ENCODE measurements at places on chromosomes 6 and 20.

GRCh38 chr6:144351379-144352127 is 66.4 kb downstream of the UTRN start:
- no peak for DNase-seq

GRCh38 chr6:9745966-9746365 is 668.9 kb downstream of the TFAP2A start:
- DNase-seq: no peak

- DNase-seq: no peak
Measured at GRCh38 chr20:34213213-34213612, 28.0 kb upstream of the ASIP start.

DNA sequence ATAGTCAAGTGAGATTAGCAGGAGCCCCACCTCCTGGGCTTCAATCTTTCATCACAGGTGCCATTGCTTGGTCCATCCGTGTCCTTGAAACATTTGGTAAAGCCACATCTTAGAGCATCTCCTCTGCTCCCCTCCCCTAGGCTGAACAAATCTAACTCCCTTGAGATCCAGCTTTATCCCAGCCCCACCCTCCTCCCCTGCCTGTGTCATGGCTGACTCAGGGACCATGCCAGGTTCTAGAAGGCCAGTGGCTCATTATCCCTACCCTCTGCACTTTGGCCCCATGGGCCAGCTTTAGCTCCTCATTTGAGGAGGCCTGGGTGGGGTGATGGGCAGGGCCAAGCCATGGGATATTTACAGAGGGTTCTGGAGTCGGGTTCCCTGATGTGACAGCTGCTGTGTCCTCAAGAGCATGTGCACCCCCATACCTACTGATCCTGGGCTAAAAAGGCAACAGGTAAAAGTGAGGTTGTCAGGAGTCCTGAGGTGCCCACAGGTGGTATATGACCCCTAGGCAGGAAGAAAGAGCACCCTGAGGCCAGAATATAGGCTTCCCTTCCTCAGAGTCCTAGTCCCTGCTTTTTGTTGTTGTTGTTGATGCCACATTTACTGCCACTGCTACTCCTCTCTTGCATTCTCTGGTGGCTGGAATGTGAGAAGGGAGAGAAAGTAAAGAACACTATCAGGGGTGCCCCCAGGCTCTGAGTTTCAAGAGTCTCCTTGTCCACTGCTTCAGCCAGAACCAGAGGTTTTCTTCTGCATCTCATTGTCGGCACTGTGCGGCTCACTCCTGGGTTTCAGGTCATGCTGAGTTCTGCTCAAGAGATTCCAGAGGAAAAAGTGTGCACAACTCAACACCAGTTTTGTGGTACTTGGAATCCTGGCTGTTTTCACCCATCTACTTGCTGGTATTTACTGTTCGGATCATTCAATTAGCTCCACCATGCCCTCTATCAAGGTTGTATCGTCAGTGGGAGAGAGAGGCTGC is 228.4 kb downstream of the LRFN2 start:
- DNase-seq: no peak

GRCh38 chr6:24883618-24884017 is 52.1 kb downstream of the RIPOR2 start:
- DNase-seq: peak; percentile 50

DNA sequence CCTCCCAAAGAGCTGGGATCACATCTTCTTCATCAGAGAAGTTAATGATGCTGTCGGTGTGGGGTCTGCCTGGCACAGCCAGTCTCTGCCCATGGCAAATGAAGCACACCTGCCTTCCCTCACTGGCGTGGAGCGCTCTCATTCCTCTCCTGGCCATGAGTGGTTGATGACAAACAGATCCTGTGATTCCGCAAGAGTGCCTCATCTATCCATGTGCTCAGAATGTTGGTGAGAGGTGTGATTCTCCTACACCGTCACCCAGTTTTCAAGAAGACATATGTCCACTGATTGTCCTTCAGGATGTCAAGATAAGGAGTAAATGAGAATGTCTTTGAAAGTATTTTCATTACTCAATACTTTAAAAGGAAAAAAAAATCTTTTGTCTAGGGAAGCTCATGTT is 97.5 kb upstream of the GGTLC1 start:
- DNase-seq: no peak

GRCh38 chr6:127191716-127192115 is 73.2 kb downstream of the RSPO3 start:
- no peak for DNase-seq

DNA sequence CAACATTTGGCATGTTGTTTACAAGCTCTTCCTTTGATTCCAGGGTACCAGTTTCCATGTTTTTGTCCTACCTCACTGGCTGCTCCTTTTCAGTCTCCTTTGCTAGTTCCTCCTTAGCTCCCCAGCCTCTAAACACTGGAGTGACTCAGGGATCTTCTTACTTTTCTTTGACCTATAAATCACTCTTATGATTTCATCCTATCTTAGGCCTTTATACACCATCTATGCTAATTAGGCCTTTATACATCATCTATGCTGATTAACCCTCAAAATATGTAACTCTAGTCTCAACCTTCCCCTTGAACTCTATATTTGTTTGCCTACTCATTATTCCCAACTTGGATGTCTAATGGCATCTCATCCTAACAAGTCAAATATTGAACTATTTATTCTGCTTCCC is 9.5 kb downstream of the TMEM30A start:
- peak; percentile 81 for DNase-seq

DNA sequence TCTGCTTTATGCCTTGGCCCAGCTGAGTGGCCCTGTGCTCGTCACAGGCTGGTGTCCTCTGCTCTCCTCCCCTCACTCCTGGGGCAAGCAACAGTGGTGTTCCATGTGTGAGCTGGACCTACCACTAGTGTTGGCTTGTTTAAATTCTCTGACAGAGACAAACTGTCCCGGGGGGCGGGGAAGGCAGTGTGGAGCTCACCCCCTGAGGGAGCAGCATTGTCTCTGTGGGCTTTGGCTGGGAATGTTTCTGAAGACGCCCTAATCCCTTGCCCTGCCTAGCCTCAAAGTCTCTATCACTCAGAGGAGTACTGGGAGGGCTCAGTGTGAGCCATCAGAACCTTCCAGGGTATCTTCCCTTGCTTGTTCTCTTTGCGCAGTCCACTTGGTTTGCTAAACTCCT is 5.2 kb upstream of the VEGFA start:
- no peak for DNase-seq

- DNase-seq: no peak
Measured at GRCh38 chr6:107495196-107495643, 5.3 kb downstream of the SOBP start.

DNA sequence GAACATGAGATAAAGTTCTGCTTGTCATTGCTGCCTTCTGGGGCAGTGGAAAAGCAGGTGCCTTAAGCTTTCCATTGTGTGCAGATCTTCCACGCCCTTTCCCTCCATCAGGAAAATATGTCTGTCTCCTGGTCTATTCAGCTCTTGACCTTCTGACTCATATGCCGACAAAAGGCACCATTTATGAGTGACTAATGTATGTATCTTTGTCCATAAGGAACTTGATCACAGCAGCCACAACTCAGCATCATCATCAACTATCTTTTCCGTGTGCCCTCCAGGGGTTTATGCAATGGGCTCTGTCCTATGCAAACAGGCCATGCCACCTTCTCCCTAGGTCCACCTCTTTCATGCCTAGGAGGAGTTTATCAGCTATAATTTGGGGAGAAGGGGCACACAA is 102.7 kb upstream of the QKI start:
- DNase-seq: no peak

- DNase-seq: no peak
Measured at GRCh38 chr6:147046141-147046877, 157.9 kb upstream of the STXBP5 start.

DNA sequence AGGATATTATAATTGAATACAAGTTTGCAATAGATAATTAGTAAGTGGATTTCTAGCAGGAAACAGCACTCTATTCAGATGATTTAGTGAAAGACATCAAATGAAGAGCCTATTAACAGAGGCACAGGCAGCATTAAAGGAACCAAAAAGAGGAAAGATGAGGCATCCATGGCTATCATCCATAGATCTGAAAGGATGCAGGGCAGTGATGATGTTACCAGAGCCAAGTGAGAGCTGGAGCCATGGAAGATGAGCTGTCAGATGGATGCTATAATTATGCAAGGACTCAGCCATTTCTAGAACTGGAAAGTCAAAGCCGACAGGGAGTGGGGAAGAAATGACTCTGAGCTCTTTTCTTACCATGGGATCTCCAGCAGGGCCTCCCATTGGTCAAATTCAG is 66.8 kb upstream of the ANKEF1 start:
- no peak for DNase-seq

DNA sequence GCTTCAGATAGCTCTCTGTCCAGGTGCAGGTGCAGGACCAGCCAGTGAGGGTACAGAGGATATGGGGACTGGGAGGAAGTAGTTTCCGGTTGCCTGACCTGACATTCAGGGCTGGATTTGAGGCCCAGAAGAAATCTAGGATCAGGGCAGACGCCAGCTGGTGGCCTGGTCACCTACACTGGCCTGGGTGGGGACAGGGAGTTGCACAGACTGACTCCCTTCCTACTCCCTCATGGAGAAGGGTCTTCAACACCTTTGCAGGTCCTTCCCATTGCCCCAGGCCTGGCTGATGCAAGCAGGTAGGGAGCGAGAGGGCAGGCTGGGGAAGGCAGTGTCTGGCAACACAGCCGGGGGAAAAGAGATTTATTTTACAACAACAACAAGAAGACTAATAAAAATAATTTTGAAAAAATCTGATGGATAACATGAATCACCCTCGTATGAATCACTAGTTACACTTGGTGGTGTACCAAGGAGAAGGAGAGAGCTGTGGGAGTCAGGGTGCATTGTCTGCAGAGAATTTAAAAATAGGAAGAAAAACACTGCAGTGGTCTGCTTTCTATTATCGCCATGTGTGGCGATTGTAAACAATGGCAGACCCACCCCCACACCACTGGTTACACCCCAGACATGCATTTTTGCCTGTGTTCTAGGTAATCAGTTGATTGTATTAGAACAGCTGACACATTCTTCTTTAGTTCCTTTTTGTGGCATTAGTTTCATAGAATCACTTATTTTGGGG is 62.3 kb upstream of the SNX9 start:
- DNase-seq: peak; percentile 83

DNA sequence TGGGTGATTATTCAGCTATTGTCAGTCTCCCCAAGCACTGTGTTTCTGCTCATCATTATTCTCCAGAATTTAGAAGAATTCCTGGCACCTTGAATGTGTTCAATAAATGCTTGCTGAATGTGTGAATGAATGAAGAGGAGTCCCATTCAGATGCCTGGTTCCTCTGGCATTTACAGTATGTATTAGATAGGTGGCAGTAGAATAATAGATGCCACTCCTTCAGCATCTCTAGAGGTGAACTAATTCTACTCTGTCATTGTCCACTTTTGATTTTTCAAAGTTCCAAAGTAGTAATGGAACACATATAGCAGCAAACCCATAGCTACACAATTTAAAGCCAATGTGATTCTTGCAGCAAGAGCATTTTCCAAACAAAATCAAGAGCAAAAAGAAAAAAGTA is 118.9 kb upstream of the CEP162 start:
- no peak for DNase-seq

- no peak for DNase-seq
Measured at GRCh38 chr6:135600086-135600702, 102.7 kb upstream of the AHI1 start.

GRCh38 chr20:63525971-63526370 is 5.4 kb downstream of the PPDPF start:
- no peak for DNase-seq

DNA sequence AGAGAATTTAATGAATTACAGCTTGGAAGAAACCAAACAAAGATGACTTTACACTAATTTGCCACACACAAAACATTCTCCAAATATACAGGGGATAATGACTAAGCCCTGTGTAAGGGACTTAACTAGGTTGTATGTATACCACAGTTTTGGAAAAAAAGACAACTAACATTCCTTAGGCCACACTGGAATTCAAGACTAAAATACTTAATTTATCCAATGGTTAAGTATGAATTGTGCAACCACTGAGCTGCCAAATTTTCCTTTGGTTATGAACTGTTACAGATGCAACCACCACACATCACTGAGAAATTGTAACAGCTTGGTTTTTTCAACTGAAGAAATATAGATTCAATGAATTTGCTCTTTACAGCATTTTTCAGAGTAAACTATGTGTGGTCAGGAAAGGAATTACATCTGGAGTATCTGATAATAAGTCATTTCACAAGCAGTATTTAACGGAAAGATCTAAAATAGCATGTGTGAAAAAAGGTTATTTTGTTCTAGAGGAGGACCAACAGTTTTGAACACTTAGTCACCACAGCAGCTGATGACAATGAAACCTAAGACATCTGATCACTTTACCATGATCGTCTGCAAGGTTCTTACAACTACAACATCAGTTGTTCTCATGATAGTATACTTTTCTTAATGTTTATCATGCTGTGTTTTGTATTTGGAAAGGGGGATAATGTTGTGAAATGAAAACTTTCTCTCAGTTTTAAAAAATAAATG is 318.8 kb downstream of the BCKDHB start:
- peak; percentile 100 for DNase-seq

DNA sequence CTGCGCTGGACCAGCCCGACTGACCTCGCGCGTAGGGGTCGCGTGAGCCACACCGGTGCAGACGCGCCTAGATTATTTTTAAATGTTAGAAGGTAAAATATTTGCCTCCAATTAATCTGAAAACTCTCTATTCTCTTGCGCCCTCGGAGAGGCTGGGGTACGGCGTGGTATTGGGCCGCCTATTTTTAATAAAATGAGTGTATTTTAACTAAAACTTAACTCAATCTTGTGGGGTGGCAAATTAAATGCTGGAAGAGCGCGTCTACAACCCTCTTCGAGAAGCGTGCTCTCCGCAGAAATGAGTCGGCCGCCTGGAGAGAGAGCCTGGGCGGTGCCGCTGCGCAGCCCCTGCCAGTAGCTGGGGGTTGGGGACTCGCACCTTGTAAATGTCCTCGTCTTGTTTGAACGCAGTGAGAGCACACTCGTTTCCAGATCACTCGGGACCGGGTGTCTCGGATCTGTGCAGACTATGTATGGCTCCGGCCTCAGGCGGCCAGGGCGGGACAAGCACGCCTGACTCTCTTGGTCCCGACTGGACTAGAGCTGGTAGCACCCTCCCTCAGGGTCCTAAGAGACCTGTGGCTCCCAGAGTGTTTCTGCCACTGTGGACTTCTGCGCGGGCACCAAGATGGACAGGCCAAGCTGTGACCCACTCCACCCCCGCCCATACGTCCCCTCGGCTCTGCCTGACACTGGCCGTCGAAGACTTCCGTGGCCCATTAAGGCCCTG is 2.0 kb upstream of the MAFB start:
- no peak for DNase-seq

DNA sequence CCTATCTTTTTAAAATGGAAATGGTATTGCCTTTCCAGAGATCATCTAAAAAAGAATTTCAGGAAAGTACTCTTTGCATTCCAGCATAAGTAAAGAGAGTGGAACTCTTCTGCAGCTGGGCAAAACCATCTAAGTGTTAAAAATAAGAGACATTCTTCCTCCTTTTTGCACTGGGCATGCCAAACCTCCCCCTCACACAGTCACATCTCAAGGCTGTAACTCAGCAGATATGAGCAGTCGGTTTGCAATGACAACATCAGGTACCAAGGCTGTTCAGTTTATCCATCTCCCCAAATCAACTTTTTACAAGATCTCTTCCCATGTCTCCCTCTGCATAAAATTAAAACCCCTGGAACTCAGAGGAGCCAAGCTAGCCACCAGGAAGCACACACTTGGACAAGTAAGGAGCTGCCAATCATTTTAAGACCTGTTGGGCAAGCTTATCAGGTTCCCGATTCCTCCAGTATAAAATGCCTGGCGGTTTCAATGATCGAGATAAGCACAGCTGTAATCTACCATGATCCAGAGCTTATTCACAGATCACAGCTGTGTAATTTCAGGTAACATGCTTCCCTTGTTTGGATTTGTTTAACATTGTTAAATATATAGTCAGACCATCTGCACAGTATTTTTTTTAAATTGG is 23.2 kb downstream of the ID4 start:
- DNase-seq: no peak

- no peak for DNase-seq
Measured at GRCh38 chr20:52191916-52192718, 538 bp upstream of the ZFP64 start.
